Activated T-helper 1 cell treated with anti-CD3 and anti-CD28 coated beads, Interleukin-12 subunit alpha, Interleukin-12 subunit beta, Interleukin-2, Interleukin-4 antibody, amounts not matched to agents 30 ng/mL and 10 ng/mL and 1 ng/mL, durations not matched to agents 14 hours and 24 hours and 36 hours (primary cell): ENCODE measurements at places on chromosomes 11 and 22.

- DNase-seq = no peak
Measured at GRCh38 chr11:1152316-1153104, 5.2 kb upstream of the MUC5AC start.

DNA sequence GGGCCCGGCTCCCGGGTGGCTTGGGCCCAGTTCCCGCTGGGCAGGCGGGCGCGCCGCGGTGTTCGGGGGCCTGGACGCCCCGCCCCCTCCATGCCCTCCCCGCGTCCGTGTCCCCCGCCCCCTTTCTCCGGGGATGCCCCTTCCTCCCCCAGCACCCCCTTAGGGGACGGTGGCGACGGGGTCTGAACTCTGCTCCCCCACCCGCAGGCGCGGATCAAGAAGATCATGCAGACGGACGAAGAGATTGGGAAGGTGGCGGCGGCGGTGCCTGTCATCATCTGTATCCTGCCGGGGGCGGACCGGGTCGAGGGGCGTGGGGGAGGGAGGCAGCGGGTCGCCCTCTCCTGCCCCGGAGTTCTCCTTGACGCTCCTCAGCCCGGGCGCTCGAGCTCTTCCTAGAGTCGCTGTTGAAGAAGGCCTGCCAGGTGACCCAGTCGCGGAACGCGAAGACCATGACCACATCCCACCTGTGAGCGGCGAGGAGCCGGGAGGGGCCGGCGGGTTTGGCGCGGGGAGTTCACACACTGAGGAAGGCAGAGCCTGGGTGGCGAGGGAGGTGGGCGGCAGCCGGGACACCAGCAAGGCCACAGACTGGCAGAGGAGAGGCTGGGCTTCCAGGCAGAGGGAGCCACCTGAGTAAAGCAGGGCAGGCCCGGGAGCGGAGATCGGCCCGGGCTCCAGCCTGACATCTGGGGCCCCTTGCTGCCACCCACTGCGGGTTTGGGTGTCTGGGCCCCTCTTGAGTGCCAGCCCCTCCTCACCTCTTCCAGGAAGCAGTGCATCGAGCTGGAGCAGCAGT, 546 bp downstream of the DRAP1 start:
- no peak for DNase-seq

GRCh38 chr22:50314455-50315288, 7.2 kb upstream of the PLXNB2 start:
- DNase-seq = peak; percentile 69

DNA sequence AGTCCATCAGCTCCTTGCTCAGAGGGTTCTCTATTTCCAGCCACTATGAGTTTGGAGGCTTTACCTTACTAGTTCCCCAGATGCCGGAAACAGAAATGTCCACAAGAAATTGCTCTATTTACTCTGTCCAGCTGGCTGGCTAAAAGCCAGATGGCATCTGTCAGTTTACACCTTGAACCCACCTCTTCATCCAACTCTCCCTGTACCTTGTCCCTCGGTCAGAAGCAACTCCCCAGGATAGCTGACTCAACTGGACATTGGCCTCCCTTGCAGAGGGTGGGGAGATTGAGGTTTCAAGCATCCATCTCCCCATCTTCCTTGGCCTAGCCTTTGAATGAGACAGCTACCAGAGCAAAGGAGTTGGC, 1.7 kb downstream of the C2CD2L start:
- DNase-seq = no peak

- no peak for DNase-seq
Measured at GRCh38 chr11:104130161-104130560, 33.8 kb downstream of the PDGFD start.

- peak; percentile 56 for DNase-seq
Measured at GRCh38 chr11:68471360-68472340, 11.1 kb downstream of the PPP6R3 start.

DNA sequence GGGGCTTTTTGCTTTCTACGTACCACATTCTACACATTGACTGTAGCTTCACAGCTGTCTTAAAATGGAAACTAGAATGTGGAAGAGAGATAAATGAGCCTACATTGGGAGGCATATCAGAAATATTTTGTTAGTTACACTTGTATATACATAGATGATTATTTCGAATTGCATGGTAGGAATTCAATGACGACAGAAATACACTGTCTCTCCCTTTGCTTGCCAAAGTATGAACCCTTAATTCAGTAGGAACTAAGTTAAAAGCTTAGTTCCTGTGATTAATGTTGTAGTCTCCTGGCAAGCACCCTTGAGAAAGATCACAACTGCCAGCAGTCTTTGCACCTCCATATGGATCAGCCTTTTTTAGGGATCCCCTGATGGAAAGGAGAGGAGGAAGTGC, 10.1 kb downstream of the C11orf87 start:
- no peak for DNase-seq

GRCh38 chr22:41902932-41903421, 11.9 kb downstream of the SHISA8 start:
- DNase-seq = no peak

- DNase-seq = no peak
Measured at GRCh38 chr11:130814440-130815096, 101.7 kb downstream of the SNX19 start.

DNA sequence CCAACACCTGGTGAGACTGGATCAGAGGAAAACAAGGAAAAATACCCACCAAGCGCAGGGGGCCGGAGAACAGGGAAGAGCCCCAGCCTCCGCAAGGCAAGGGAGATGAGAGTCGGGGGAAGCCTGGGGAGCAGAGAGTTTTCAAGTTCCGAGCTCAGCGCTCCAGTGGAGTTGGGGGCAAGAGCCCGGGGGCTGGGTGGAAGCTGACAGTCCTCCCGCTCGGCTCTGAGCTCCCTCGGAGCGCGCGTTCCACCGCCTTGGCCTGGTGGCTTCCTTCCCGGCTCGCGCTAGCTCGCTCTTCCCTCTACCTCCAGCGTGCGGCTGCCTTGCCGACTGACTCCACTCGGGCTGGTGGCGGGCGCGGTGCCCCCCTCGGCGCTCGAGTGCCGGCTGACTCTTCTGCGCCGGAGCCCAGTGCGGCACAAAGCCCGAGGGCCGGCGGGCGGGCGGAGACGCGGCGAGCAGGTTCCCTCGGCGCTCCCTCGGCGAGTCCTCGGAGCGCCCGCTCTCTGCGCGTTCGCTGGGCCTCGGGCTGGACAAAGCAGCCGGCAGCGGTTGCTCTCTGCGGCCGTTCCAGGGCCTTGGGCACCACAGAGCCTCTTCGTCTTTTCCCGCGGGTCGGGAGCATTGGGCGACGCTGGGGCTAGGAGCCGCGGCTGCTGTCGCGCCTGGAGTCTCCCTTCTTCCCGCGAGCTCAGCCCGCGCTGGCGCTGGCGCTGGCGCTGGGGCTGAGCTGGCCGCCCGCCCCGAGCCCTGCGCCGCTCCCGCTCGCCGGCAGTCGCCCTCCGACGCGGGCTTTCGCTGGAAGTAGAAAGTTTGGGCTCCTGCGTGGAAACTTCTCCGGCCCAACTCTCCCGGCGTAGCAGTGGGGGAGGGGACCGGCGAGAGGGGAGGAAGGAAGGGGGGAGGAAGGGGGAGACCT, 1.0 kb downstream of the PAX6 start:
- no peak for DNase-seq

GRCh38 chr11:2187280-2187707, 15.7 kb upstream of the TH start:
- no peak for DNase-seq
